ENCODE measurements at places on chromosomes 11 and 22.

DNA sequence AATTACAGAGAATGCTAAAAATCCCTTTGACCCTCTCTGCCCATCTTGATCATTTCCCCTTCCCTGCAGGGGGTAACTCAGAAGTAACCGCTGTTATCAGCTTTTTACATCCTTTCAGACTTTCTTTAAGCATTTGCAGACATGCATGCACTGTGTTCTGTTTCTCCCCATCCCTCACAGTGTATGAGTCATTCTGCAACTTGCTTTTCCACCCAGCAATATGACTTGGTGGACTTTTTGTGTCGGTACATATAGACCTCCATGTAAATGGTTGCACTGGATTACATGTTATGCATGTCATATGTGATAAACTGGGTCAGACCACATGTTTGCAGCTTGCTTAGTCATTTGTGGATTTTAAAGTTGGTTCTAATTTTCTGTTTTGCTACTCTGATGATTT lies 87.7 kb upstream of the NECTIN1 start:
- no peak for DNase-seq

DNA sequence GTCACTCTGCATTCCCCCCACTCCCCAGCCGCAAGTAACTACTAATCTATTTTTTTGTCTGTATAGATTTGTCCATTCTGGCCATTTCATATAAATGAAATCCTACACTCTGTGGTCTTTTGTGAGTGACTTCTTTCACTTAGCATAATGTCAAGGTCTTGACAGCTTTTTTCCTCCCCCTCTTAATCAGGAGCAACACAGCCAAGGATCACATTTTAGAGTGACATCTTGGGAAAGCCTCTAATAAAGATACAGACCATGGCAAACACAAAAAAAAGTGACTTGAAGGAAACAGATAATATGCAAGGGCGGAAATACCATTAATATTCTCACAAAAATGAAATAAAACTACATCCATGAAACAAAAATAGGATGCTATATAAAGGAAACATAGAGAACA lies 43.9 kb downstream of the RAB30 start:
- no peak for DNase-seq

DNA sequence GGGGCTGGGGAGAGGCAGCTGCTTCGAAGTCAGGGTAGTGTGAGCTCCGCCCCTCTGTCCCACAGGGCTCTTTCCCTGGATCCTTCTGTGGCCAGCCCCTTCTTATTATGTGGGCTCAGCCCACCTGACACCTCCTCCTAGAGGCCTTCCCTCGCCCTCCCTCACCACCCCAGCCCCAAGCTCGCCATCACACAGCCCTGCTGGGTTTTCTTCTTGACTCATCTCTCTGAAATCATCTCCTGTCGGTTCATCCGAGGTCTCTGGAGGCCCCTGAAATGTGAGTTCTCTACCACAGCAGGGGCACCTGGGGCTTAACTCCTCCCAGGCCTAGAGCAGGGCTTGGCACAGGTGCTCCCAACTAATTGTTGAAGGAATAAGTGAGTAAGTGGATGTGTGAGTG lies 65.2 kb downstream of the CACNA1I start:
- no peak for DNase-seq

- no peak for DNase-seq
Observed at GRCh38 chr11:68714060-68714856, 29.9 kb downstream of the GAL start.

GRCh38 chr11:124200671-124201070 lies 17.5 kb downstream of the OR10D3 start:
- no peak for DNase-seq

DNA sequence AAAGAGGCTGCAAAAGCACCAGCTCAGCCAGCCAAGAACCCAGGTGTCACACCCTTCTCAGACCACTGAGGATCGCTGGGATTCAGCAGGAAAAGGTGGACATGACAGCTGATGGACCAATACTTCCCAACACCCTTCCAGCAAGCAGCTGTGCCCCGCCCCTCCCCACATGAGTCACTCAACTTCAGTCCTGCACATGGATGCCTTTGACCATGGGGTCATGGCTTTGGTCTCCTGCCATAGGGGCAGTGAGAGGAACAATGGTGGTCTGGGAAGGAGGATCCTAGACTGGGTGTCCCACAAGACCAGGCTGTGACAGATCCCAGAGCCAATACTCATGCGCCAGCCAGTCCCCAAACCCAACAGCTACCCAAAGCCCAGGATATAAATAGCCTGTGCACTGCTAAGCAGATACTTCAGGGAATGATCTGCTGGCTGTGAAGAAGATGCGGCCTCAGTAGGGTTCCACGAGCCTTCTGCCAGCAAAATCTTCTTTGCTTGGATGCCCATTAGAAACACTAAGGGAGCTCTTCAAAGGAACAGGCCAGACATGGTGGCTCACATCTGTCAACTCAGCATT lies 5.5 kb upstream of the RGL4 start:
- no peak for DNase-seq

- DNase-seq: no peak
Observed at GRCh38 chr22:20591295-20591645, 83.9 kb downstream of the MED15 start.

GRCh38 chr11:128511712-128512111 lies 75.6 kb downstream of the ETS1 start:
- DNase-seq: no peak

DNA sequence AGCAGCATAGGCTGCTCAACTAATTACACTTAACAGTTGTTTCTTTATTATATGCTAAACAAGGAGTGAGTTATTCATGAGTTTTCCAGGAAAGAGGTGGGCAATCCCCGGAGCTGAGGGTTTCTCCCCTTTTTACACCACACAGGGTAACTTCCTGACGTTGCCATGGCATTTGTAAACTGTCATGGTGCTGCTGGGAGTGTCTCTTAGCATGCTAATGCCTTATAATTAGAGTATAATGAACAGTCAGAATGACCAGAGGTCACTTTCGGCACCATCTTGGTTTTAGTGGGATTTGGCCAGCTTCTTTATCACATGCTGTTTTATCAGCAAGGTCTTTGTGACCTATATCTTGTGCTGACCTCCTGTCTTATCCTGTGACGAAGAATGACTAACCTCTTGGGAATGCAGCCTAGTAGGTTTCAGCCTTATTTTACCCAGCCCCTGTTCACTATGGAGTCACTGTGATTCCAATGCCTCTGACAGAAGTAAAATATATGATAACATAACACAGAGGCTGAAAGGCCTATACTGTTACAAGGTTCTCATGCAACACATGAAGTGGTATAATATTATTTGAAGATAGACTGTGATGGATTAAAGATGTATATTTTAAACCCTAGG lies 41.3 kb upstream of the RDX start:
- peak; percentile 58 for DNase-seq

DNA sequence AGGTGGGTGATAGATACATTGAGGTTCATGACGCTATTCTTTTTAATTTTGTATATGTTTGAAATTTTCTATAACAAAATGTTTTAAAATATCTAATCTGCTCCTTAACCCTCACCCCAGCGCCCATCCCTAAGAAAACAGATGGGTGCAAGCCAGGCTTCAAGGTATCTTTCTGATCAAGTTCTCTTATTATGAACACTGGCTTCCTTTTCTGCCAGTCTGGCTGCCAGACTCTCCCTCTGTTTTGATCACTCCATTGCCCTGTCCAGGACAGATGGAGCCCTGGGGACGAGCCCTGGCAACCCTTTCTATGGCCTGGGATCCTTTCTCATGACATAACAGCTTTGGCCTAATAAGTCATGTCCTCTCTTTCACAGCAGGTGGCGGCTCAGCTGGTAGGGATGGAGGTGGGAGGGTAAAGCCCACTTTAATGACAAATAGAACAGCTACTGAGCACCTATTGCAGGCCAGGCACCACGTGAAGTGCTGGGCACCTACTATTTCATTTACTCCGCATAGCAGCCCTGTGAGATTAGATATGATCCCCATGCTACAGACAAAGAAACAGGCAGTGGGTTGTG lies 38.4 kb downstream of the DRD2 start:
- DNase-seq: no peak

DNA sequence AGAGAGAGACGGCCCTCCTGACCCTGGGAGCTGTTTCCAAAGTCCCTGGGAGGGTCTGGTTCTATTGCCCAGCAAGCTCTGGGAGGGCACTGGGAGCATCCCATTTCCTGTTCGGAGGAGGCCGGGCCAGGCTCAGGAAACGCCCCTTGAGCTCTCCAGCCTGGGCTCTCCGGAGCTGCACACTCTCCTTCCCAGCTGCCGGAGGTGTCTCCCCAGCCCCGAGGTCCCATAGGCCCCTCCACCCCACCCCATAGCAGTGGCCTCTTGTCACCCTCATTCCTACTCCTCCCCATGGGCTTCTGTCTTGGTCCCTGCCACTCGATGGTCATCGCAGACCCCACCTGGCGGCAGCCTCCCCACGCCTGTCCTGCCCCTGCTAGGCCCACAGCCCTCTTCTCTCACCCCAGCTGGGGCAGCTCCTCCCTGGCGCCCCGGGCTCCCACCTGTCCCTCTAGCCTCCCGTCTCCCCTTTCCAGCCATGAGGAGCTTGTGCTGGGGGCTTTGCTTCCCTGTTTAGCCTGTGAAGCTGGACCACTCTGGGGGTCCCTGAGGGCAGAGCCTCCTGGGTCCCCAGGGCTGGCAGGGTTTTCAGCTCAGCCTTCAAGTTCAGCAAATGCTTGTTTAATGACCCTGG lies 2.8 kb downstream of the TSPAN32 start:
- DNase-seq: peak; percentile 15

DNA sequence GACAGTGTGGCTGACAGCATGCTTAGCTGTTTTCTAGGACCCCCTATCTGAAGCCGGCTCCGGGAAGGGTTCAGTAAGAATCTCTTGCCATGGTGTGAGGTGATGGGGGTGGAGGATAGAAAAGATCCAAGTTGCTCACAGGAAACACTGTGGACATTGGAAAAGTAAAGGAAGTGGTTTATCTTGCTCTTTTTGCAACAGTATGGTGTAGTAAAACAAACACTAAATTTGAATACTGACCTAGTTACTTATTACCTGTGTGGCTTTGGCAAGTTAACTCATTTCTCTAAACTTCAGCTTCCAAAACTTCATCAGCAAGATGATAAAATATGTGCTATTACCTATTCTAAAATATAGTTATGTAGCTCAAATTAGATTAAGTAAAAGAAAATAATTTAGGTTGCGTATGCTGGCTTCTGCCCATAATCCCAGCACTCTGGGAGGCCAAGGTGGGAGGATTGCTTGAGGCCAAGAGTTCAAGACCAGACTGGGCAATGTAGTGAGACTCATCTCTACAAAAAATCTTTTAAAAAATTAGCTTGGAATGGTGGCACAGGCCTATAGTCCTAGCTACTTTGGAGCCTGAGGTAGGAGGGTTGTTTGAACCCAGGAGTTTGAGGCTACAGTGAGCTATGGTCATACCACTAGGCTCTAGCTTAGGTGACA lies 51.6 kb upstream of the APOA1 start:
- DNase-seq: no peak

GRCh38 chr11:99079576-99079975 lies 58.8 kb downstream of the CNTN5 start:
- DNase-seq: no peak
